ENCODE measurements at places on chromosomes 5 and 9.

GRCh38 chr5:83124593-83124992 is 47.2 kb downstream of the XRCC4 start:
- DNase-seq = no peak

DNA sequence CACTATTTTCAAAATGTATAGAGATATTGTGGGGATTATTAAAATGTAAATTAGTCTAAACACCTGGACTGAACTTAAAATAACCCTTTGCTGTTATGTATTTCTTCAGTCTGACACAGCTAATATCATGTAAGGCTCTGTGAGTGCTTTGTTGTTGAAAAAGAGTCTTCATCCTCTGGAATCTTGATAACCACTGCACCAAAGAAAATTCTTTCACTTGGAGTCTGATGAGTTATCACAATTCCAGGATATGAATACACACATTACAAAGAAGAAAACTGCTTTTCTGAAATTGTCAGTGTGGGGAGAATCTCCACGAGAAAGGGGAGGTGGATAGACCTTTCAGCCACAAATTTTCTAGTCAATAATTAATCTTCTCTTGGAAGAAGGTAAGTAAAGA is 42.3 kb upstream of the TARS1 start:
- DNase-seq = no peak

DNA sequence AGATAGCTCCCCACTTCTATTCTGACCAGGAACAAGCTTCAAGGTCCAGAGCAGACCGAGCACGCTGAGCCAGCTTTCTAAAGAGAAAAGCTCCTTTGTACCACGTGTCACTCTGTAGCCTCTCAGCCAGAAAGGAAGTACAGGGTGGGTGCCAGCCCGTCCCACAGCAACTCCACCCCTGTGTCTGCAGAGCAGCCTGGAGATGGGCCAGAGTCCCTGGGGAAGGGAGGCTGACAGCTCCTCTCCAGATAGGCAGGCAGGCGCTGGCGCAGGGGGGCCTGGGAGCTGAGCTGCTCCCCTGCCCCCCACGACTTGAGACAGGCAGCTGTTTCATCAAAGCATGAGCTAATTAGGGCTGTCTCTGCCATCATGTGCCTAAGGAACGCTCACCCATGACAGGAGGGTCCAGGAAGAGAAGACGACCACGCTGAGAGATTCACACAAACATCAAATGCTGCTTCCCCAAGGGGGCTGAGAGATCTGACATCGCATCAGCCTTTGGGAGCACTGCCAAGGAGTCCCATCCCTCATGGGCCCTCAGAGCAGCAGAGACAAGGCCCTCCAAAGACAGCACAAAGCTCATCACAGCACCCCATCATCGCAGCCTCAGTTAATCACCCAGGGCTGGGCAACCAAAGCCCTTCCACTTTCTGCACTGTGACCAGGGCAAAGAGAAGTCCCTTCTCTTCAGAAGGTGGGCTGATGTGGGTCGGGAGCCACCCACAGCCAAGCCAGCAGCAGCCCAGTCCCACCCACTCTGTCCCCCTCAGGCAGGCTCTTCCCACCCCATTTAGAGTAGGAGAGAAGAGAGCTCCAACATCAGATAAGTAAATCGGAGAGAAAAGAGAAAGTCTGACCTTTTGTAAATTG is 78.5 kb upstream of the LRRTM2 start:
- DNase-seq = peak; percentile 90

DNA sequence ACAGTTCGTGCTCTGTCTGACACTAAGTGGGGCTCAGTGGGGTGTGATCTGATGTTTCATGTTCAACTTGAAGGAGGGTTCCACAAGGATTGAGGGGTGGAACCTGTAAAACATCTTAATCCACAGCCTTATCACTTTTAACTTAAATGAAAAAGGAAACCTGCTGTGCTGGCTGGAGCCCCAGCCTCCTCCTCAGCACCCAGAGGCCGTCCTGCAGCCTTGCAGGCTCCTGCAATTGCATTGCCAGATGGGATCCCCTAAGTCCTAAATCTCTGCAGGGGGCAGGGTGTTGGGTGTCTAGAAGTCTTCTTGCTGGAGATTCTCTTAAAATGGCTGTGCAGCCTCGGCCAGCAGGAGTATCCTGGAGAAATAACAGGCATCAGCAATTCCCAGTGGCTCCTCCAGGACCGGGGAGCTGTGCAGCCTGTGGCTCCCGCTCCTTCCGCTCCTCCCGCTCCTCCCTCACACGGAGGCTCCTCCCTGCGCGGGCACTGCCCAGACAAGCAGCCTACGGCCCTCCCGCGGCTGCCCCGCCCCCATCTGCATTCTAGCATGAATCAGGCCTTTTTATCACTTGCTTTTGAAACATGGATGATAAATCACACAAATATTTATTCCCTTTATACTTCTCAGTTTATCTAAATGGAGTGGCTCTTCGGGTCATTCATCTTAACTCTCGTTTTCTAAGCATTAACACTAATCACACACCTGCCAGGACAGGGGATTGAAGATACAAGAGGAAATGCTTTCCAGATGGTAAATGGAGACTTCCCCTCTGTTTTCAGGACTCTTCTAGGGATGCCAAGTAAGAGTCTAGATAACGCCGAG is 131.0 kb downstream of the ADAMTS16 start:
- DNase-seq = peak; percentile 5

DNA sequence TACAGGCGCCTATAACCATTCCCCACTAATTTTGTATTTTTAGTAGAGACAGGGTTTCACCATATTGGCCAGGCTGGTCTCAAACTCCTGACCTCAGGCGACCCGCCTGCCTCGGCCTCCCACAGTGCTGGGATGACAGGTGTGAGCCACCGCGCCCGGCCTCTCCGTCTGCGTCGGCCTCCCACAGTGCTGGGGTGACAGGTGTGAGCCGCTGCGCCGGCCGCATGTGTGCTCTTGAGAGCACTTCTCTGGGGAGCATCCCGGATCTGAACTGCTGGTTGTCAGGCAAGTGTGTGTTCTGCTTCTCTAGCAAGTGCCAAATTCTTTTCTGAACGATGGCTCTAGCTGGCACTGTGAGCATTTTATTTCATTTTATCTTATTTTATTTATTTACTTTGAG is 3.7 kb upstream of the ENTPD2 start:
- DNase-seq = peak; percentile 49

DNA sequence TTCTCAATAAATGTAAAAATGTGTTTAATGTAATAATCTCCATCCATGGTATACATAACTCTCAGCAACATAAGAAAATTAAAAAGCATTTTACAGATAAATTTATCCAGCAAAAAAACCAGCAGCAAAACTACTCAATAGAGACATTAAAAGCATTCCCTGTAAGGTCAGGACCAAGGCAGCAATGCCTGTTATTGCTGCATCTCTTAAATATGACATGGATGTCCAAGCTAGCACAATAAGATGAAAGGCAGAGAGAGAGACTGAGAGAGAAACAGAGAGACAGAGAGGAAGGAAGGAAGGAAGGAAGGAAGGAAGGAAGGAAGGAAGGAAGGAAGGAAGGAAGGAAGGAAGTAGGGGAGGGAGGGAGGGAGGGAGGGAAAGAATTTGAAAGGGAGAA is 289.0 kb upstream of the PAPPA start:
- no peak for DNase-seq

GRCh38 chr5:9604416-9604815 is 25.7 kb downstream of the TAS2R1 start:
- no peak for DNase-seq

- no peak for DNase-seq
Measured at GRCh38 chr9:959914-960313, 16.5 kb upstream of the DMRT3 start.

DNA sequence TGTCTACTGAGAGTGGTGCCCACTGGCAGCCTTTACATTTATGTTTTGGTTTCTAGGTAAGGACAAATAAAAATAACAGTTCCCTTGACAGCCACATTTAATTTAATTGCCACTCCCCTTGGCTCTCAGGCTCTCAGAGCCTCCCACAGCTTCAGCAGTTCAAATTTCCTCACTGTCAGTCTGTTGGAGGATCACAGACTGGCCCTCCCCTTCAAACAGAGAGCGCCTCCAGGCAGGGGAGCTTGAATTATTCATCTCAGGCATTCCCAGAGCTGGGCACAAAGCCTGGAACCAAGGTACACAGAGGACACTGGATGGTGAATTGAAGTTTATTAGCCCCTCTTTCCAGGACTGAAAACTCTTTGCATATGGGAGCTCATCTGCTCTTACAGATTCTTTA is 407.7 kb downstream of the SPOCK1 start:
- DNase-seq = peak; percentile 62

DNA sequence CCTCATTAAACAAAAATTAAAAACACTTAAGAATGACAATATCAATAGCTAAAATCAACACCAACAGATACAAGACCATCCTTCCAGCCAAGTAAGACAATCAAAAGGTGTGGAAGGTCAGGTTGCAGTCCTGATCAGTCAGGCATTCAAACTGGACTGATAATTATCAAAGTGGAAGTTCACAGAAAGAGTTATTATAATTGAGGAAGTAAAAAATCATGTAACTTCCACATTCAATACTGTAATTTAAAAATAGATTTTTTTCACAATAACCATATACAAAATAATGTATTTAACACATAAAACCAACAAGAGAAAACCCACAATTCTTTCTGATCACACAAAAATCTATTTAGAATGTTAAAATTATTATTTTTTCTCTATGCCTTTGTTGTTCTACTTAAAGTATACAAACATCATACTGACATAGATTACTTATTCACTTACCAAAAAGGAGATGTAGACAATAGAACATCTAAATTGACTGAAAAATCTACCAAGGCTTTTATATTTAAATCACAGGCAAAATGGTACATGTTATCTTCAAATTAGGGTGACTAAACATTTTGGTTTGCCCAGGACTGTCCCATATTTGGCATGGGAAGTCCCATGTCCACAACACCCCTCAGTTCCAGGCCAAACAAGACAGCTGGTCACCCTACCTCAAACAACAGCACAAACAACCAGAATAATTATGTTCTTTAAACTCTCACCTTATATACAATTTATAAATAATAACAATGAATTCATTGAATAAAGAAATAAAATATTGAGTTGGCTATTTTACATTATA is 142.5 kb upstream of the SLC24A2 start:
- DNase-seq = no peak

DNA sequence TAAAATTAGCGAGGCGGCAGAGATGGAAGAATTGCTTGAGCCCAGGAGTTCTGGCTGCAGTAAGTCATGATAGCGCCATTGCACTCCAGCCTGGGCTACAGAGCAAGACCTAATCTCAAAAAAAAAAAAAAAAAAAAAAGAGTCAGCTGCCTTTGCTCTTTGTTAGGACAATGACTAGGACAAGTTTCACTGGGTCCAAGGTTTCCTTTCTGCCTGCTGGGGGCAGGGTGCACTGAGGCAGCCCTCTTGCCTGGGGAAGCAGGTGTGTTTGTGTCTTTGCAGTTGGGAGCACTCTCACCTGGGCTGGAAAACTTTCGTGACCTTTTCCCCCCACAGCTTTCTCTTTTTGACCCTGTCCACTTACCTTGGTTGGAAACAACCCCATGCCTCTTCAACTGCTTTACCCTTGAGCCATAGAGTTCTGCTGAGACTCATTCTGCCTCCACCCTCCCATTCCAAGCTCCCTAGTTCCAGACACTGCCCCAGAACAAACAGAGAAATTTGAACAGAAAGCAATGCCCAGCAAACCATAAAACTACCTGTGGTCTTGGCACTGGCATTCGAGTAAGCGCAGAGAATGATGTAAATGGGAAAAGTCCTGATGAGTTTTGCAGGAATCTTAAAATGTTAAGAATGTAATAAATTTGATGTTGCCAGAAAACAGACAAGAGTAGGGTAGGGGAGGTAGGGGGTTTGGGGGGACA is 17.0 kb upstream of the MYO10 start:
- DNase-seq = no peak

DNA sequence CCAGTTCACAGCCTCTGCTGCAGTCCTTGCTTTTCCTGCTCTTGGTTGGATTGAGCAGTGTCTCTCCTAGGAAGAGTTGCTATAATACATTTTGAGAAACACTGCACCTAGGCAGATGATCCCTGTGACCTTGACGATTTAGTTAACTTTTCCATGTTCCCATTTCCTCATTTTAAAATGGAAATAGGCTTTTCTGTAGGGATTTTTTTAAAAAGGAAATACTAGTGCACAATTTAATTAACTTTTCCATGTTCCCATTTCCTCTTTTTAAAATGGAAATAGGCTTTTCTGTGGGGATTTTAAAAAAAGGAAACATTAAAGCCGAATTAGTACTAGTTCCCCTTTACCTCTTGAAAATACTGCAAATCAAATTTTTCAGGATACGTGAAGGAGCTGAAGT is 4.7 kb downstream of the ATP6V0E1 start:
- no peak for DNase-seq

DNA sequence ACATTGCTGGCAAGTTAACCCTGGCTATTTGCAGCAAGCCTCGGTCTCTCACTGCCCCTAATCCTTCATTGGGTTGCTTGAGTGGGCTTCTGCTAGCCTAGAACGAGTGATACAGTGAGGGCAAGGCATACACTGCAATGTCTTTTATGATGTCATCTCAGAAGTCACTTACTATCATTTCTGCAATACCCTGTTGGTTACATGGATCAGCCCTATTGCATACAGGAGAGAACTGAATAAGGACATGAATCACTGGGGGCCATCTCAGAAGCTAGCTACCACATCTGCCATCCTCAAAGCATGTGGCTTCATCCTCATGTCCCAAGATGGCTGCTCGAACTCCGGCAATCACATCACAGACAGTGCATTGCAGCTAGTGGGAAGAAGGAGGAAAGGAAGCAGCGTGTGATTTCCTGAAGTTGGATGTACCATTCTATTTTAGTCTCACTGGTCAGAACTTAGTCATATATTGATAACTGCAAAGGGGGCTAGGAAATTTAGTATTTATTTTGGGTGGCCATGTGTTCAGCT is 33.3 kb upstream of the CDKN2AIPNL start:
- DNase-seq = no peak

DNA sequence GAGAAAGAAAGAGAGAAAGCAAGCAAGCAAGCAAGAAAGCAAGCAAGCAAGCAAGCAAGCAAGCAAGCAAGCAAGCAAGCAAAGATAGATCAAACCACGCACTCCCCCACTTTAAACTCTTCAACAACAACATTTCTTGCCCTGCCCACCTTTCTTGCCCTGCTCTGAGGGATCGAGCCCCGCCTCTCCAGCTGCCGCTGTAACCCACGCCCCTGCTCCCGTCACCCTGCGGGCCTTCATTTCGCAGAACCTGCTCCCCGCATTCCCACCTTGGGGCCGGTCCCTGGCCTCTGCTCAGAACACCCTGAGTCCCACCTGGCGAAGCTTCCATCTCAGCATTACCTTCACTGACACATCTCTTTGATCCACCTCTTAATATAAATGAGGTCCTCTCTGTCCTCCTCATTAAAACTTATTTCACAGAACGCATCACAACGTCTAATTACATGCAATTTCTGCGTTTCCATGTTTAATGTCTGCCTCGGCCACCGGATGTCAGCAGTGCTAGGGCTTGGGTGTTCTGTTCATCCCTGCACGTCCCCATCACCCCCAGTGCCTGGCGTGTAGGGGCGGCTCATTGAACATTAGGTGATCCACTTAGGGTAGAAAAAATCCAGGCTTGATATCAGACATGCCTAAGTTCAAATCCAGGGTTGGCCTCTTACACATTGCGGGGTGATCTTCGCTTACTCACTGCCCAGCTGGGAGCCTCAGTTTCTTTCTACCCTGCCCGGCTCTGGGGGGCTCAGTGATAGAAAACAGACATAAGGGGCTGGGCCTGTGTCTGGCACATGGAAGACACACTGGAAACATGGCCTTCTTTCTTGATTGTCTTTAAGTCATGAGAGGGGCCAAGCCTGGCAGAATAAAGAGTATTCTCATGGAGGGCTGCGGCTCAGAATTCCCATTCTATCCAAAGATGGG is 187.6 kb downstream of the DAB2IP start:
- no peak for DNase-seq

Measured in NCI-H2081 (cell line).